ENCODE measurements at places on chromosomes 11 and 22.
A peak's percentile ranks its signal among the peaks of the same experiment; 100 is the strongest.

DNA sequence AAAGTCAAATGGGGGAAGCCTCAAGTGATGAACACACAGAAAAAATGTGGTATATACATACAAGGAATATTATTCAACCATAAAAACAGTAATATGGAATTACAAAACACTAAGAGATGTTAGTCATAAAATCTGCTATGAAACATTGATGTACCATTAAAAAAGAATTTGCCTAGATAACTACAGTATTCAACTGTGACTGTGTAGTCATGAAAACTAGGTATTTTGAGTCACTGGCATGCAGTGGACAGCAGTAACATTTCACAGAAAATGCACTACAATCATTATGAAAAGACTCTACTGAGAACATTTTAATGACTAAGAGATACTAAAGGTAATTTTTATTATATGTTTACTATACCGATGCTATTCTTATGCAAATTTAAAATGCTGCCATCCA is 11.7 kb downstream of the ZNF195 start:
- no peak for DNase-seq

DNA sequence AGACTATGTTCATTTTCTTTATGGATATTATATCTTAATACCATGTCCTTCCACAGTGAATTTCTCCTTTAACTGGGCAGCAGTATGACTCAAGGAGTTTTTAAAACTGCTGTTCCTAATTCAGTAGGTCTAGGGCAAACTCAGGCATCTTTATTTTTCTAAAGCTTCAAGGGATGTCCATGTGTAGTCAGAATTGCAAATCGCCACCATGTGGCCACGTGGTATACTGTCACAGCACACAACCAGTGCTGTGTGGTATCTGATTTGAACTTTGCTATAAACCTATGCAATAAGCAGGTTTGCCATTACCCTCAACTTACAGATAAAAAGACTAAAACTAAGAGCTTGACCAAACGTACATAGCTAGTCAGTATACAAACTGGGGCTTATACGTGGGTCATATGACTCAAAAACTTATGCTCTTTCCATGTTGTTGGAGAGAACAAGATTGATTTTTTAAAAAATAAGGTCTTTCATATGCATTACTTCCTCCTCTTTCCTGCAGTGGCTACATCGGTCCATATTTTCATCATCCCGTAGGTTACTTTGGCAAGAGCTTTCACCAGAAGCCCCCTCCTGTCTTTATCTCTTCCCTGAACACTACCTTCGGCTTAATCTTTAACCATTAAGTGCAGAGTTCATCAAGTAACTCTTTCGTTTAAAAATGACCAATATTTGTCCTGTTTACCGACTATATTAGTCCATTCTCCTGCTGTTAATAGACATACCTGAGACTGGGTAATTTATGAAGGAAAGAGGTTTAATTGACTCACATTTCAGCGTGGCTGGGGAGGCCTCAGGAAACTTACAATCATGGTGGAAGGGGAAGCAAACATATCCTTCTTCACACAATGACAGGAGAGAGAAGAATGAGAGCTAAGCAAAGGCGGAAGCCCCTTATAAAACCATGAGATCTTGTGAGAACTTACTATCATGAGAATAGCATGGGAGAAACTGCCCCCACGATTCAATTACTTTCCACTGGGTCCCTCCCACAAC is 8.0 kb upstream of the HTATIP2 start:
- DNase-seq = peak; percentile 58

- DNase-seq = no peak
Observed at GRCh38 chr11:103970701-103971249, 65.7 kb upstream of the DDI1 start.

GRCh38 chr11:115860246-115860645 is 356.0 kb upstream of the CADM1 start:
- no peak for DNase-seq

DNA sequence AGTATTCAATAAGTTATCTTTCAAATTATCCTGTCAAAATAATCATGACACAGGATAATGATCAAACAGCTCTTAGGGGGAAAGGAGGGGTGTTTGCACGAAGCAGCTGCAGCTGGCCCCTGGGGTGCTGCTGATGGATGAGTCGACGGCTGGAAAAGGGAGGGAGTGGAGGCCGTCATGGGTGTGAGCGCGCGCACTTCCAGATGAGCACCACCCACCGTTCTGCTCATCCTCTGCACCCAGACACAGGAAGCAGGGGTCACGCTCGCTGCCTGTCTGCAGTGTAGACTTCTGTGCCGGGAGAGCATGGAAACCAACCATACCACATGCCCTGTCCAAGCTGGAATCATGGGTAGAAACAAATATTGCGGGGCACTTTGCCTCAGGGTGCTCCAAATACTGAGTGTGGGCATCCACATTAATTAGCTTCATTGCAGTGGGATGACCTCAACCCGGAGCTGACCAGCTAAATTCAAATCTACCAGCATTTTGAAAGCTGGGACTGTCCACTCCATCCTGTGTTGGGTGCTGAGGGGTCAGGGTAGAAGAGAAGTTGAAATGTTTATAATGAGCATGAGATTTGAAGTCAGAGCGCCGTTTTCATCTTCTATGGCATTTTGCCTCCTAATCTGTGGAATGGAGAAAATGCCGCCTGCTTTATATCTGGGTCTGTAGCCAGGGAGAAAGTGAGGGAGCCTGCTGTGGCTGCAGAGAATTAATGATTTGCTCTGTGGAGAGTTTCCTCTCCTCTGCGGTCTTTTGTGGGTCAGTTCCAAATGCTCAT is 802.4 kb downstream of the TBC1D22A start:
- DNase-seq = no peak

GRCh38 chr22:45475851-45476514 is 26.7 kb upstream of the FBLN1 start:
- DNase-seq = no peak

GRCh38 chr11:108734956-108735559 is 70.2 kb downstream of the DDX10 start:
- no peak for DNase-seq

DNA sequence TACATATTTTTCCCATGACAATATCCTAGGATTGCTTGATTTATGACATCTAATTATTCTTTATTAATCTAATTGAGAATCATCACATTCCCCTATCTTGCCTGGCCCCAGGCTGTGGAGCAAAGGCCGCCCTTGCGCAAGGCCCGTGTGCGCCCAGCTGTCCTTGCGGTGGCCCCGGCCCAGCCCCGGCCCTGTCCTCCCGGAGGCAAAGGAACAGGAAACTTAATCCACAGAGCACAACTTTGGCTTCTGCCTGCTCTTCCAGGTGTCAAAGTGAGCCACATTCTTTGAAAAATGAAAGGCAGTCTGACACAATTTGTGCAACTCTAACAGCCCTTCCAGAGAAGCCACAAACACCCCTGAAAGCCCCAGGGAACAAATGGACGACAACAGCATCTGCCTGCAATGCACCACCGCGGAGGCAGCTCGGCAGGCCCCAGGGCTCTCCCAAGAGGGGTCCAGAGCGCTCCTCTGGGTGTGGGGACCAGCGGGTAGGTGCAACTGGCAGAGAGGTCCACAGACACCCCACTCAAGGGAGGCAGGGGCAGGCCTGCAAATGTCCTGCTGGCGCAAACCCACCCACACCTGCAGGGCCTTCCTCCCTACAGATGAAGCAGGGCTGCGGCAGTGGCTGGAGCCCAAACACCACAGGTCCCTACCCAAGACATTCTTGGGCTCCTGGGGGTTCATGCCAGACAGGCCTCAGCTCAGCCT is 30.3 kb downstream of the GNB1L start:
- no peak for DNase-seq

- no peak for DNase-seq
Observed at GRCh38 chr22:21850660-21851059, 16.8 kb downstream of the MAPK1 start.

DNA sequence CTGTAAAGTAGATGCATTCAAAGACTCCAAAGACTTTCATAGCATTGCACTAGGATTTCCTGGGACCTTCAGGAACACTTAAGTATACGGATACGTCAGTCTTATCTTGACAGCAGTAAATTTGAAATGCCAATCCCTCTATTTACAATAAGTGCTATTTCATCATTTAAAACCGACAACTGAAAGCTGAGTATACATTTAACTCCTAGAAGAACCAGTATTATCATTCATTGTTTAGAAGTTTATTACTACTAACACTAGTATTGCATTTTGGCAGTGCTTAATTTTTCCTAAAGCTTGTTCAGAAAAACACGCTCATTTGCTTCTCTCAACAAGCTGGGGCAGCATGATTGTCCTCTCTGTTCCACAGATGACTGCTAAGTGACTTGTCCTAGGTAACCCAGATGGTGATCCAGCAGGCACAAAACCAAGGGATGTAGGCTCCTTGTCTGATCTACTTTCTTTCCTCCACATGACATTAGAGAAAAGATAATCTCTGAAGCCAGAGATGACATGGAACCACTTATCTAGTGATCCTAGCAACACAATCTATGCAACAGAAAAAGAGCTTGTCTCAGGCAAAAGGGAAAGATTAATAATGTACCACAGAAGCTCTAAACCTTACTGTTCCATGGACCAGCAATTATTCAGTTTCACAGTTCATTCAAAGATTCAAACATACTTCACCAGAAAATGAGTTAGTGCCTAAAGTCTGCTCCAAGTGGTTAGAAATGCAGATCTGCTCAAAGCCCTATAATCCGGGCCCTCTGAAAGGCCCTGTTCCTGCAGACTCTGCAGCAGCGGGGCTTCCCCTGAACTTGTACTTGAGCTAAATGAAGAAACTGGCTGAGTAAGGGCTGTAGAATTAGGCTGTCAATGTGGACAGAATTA is 5.2 kb downstream of the MAML2 start:
- DNase-seq = peak; percentile 50

DNA sequence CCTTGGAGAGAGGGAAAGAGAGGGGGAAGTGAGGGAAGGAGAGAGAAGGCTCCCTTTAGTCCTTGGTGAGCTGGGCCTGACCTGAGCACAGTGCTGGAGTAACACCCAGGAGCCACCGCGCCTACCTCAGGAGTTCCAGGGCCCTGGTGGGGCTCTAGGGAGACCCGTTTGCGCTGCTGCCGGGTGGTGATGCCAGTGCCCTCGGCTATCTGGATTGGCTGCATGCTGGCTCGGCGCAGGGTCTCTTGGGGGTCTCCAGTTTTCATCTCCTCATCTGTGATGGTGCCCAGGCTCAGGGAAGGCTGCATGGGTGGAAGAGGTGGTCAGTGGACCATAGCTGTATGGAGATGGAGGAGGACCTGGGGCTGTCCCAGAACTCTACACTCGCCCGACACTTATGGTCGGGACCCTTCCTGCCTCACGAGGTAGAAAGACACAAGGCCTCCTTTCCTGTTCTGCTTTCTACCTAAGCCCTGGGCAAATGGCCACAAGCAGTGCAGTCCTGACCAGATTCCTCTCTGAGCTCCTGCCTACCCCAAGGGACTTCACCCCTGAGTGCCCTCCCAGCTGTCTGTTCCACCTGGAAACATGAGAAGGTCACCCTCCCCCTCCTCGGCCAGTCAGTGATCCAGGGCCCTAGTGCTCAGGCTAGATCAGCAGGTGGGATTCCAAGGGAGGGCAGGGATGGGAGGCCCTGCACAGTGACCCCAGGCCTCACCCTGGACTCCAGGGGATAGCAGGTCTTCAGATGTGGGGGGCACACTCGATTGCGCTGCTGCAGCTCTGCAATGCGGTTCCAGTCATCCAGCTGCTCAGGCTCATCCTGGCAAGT is 6.0 kb downstream of the IL18BP start:
- no peak for DNase-seq

DNA sequence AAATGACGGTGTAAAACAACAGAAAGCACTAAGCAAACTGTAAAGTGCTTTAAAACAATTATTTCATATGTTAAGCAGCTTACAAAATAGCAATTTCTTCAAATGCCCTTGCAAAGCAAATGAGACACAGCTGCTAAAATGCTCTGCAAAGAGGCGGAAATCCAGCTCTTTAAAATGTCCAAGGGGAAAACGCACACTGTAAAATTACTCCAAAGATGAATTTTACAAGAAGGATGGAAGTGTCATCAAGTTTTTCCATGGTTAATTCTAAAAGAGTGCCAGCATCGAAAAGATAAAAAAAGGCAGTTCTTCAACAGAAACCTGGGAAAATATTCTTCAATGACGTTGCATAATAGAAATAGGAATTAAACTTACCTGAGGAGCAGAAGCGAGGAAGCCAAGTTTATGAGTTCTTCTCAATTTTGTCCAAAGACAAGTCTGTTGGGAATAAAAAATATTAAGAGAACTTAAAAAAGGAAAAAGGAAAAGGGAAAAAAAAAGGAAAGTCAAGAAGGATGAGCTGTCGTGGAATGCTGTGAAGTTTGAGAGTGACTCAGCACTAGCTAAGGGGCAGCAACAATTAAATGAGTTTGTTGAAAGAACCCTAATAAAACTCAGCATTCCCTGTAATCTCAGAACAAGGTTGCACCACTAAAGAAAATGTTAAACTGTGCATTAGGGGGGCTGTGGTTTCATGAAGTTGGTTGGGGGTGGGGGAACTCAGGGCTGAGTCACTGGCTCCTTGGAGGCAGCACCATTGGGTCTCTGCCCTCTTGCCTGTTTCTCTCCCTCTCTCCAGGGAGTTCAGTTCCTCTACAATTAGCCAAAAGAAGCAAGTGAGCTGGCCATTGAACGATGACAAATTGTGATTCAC is 64.2 kb upstream of the BLID start:
- DNase-seq = no peak

DNA sequence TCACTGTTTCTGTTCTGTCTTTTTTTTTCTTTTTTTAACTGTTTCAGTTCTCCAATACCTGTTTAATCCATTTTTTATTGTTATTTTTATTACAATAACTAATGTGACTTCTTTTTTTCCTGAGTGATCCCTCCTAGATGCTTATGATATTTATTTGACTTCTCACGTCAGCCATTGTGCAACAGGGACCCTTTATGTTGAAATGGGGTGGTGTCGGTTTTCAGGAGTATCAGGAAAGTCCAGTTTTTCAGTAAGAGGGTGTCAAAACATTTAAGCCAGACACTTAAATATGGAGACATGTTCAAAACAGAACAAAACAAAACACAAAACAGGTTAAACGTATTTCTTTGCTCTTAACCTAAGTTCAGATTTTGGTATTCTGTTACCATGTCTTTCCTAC is 418.8 kb downstream of the DYNC2H1 start:
- DNase-seq = no peak

DNA sequence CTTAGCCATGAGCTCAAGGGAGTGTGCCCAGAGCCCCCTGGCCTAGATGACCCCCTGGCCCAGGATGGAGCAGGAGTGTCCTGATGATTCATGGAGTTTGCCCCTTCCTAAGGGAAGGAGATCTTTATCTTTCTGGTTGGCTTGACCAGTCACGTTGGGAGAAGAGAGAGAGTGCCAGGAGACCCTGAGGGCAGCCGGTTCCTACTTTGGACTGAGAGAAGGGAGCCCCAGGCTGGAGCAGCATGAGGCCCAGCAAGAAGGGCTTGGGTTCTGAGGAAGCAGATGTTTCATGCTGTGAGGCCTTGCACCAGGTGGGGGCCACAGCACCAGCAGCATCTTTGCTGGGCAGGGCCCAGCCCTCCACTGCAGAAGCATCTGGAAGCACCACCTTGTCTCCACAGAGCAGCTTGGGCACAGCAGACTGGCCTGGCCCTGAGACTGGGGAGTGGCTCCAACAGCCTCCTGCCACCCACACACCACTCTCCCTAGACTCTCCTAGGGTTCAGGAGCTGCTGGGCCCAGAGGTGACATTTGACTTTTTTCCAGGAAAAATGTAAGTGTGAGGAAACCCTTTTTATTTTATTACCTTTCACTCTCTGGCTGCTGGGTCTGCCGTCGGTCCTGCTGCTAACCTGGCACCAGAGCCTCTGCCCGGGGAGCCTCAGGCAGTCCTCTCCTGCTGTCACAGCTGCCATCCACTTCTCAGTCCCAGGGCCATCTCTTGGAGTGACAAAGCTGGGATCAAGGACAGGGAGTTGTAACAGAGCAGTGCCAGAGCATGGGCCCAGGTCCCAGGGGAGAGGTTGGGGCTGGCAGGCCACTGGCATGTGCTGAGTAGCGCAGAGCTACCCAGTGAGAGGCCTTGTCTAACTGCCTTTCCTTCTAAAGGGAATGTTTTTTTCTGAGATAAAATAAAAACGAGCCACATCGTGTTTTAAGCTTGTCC is 14.3 kb downstream of the ADORA2A start:
- no peak for DNase-seq
